ENCODE measurements at places on chromosomes 2 and 18. TPM values are rescaled to one million over a fixed set of nuclear protein-coding genes. Genes with fewer than 3 reads are reported as not detected.
A peak's percentile ranks its signal among the peaks of the same experiment; 100 is the strongest.

- no peaks in the 10 kb centered on the region for H3K36me3 ChIP-seq
- H3K27me3 ChIP-seq: no peaks in the 10 kb centered on the region
- no peak overlapping the region for H3K4me3 ChIP-seq
- no peaks in the 10 kb centered on the region for H3K4me1 ChIP-seq
- no peak overlapping the region for H3K27ac ChIP-seq
- DNase-seq: no peak
Measured at GRCh38 chr2:11667866-11668637, 1.9 kb downstream of the NTSR2 start.

PPP1R1C gene
- total RNA-seq: 7.7 TPM

C2orf92 gene
- total RNA-seq: 3.7 TPM

DNA sequence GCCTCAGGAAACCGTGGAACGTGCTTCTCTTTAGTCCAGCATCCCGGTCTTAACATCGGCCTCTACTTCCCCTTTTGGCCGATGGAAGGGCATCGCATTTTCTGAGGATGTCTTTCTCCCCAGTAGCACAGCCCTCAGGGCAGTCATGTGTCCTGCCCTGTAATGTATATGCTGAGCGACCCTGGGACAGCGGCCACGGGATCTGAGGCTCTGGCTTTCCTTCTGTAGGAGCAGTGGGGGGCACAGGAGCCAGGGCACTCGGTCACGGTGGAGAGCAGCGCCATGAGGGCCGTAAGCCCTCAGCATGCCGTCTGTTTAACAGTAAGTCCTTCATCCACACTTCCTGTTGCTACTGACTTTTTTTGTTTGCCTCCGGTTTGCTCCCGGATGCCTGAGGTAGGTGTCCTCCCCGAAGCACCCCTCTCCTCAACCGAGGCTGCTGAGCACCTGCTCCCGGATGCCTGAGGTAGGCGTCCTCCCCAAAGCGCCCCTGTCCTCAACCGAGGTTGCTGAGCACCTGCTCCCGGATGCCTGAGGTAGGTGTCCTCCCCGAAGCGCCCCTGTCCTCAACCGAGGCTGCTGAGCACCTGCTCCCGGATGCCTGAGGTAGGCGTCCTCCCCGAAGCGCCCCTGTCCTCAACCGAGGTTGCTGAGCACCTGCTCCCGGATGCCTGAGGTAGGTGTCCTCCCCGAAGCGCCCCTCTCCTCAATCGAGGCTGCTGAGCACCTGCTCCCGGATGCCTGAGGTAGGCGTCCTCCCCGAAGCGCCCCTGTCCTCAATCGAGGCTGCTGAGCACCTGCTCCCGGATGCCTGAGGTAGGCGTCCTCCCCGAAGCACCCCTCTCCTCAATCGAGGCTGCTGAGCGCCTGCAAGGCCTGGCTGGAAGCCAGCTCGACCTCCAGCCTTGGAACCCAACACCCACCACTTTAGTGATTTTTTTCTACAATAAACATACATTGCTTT lies 169.3 kb downstream of the HDAC4 start:
- H3K27me3 ChIP-seq: no peaks in the 10 kb centered on the region
- no peaks in the 10 kb centered on the region for H3K36me3 ChIP-seq
- H3K4me3 ChIP-seq: no peak overlapping the region
- no peak for DNase-seq
- no peak overlapping the region for H3K27ac ChIP-seq

DNA sequence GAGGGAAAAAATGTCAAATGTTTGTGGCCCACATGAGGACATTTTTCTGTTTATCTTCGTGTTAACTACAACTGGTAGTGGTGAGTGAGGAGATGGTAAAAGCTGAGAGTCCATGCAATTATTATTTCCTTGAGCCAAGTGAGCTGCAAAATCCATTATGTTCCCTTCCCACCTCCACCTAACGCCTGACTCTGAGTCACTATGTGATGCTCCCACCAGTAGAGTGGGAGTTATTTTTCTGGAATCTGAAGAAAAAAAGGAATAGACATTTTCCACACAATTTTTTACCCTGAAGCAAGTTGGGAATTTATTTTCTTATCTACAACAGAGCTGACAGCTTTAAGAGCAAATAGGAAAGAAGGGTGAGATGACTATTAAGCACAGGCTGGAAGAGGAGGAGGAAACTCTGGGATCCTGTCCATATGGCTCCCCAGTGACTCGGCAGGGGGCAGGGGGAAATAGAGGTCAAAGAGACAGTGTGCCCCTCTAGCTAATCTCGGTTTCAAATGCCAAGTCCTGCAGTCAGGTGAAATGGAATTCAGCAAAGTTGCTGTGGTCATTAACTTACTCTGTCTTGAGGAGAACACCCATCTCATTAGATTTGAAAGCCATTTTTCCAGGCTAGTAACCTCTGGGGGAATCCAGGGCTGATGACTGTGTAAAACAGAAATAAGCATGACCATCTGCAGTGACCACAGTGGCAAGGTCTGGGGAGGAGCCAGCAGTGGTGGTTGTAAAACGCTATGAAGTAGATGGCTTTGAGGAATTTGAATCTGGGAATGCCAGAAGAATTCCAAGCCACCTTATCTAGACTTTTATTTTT lies 463.9 kb downstream of the STK39 start:
- H3K36me3 ChIP-seq: no peaks in the 10 kb centered on the region
- no peak overlapping the region for H3K27ac ChIP-seq
- no peak overlapping the region for H3K4me3 ChIP-seq
- no peak for DNase-seq

GRCh38 chr2:106868275-106868674 lies 17.7 kb downstream of the ST6GAL2 start:
- no peak overlapping the region for H3K27ac ChIP-seq
- no peaks in the 10 kb centered on the region for H3K27me3 ChIP-seq
- H3K4me1 ChIP-seq: no peaks in the 10 kb centered on the region
- H3K36me3 ChIP-seq: no peaks in the 10 kb centered on the region
- DNase-seq: no peak
- no peak overlapping the region for H3K4me3 ChIP-seq

DNA sequence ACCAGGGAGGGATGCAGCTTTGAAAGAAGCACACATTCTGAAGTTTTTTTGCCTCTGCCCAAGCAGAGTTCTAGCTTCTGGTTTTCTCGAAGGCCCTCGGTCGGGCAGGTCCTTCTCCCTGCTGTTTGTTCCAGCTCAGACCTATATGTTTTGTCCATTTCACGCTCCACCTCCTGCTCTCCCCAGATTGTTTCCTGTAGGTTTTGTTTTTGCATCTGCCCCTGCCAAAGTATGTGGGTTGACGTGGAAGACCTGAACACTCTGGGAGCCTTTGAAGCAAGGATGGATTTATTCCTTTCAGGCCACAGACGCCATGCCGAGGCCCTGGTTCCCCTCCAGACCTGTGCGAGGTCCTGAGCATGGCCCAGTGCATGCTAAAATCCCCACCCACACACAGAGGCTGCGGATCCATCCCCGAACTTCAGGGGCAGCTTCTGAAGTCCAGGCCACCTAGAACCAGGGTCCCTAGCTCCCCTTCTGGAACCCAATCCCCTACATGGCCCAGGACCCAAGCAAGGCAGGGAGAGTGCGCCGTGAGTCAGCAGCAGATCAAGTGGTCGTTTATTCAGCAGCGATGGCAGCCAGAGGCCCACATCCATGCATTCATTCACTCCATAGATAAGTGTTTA lies 205.4 kb downstream of the KLHL29 start:
- no peaks in the 10 kb centered on the region for H3K27me3 ChIP-seq
- H3K4me1 ChIP-seq: no peaks in the 10 kb centered on the region
- DNase-seq: no peak

- no peak for DNase-seq
- no peaks in the 10 kb centered on the region for H3K36me3 ChIP-seq
- no peak overlapping the region for H3K27ac ChIP-seq
- H3K27me3 ChIP-seq: no peaks in the 10 kb centered on the region
- no peak overlapping the region for H3K4me3 ChIP-seq
- H3K4me1 ChIP-seq: no peaks in the 10 kb centered on the region
Measured at GRCh38 chr2:112920923-112921532, 10.1 kb downstream of the IL37 start.

GRCh38 chr18:59265974-59266369 lies 7.3 kb downstream of the RAX start:
- H3K27me3 ChIP-seq: peaks cover 15% of the 10 kb centered on the region
- no peak overlapping the region for H3K4me3 ChIP-seq
- no peak for DNase-seq
- H3K36me3 ChIP-seq: no peaks in the 10 kb centered on the region
- H3K4me1 ChIP-seq: no peaks in the 10 kb centered on the region

SERPINB2 gene
- not detected for total RNA-seq

GRCh38 chr2:234015861-234016260 lies 34.6 kb upstream of the SPP2 start:
- H3K27ac ChIP-seq: no peak overlapping the region
- no peak overlapping the region for H3K4me3 ChIP-seq
- H3K36me3 ChIP-seq: no peaks in the 10 kb centered on the region
- no peaks in the 10 kb centered on the region for H3K27me3 ChIP-seq

- H3K27ac ChIP-seq: no peak overlapping the region
- no peaks in the 10 kb centered on the region for H3K27me3 ChIP-seq
- no peak overlapping the region for H3K4me3 ChIP-seq
- DNase-seq: no peak
Measured at GRCh38 chr18:63307551-63308200, 11.9 kb downstream of the BCL2 start.

GRCh38 chr2:23492921-23493320 lies 107.9 kb downstream of the KLHL29 start:
- H3K27me3 ChIP-seq: no peaks in the 10 kb centered on the region
- H3K4me1 ChIP-seq: no peaks in the 10 kb centered on the region
- no peaks in the 10 kb centered on the region for H3K36me3 ChIP-seq
- H3K27ac ChIP-seq: no peak overlapping the region
- peak; percentile 10 for DNase-seq

MYL12B gene
- total RNA-seq: 265 TPM

GRCh38 chr2:195368249-195369217 lies 288.5 kb upstream of the SLC39A10 start:
- H3K36me3 ChIP-seq: no peaks in the 10 kb centered on the region
- H3K4me1 ChIP-seq: no peaks in the 10 kb centered on the region
- no peaks in the 10 kb centered on the region for H3K27me3 ChIP-seq
- no peak overlapping the region for H3K27ac ChIP-seq

- no peaks in the 10 kb centered on the region for H3K27me3 ChIP-seq
- DNase-seq: no peak
- no peaks in the 10 kb centered on the region for H3K36me3 ChIP-seq
- H3K4me1 ChIP-seq: no peaks in the 10 kb centered on the region
Measured at GRCh38 chr2:146363731-146364130, 1481.1 kb upstream of the ACVR2A start.

GRCh38 chr2:239947729-239948045 lies 77.5 kb downstream of the NDUFA10 start:
- H3K27ac ChIP-seq: no peak overlapping the region
- H3K36me3 ChIP-seq: no peaks in the 10 kb centered on the region
- H3K4me3 ChIP-seq: no peak overlapping the region

- no peaks in the 10 kb centered on the region for H3K4me1 ChIP-seq
- no peak overlapping the region for H3K4me3 ChIP-seq
- H3K36me3 ChIP-seq: no peaks in the 10 kb centered on the region
Measured at GRCh38 chr2:46979571-46979979, 64.0 kb upstream of the MCFD2 start.

DNA sequence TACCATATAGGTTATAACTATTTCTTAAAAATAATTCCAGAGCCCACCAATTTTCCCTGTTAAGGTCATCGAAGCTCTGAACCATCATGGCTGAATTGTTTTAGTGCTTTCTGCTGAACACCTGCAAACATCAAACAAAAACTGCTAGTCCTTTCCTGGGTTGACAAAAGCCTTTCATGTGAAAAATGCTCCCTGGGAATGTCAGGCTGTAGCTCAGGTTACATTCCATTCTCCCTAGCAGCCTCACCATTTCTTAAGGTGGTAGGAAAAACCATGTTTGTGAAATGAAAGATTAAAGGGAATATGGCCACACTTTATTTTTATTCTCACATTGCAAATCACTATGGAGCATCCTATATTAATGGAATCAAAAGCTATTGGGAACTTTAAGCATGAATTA lies 5.7 kb downstream of the TCF4 start:
- no peaks in the 10 kb centered on the region for H3K4me1 ChIP-seq
- no peaks in the 10 kb centered on the region for H3K27me3 ChIP-seq
- no peak overlapping the region for H3K4me3 ChIP-seq
- no peaks in the 10 kb centered on the region for H3K36me3 ChIP-seq
- H3K27ac ChIP-seq: no peak overlapping the region

DNA sequence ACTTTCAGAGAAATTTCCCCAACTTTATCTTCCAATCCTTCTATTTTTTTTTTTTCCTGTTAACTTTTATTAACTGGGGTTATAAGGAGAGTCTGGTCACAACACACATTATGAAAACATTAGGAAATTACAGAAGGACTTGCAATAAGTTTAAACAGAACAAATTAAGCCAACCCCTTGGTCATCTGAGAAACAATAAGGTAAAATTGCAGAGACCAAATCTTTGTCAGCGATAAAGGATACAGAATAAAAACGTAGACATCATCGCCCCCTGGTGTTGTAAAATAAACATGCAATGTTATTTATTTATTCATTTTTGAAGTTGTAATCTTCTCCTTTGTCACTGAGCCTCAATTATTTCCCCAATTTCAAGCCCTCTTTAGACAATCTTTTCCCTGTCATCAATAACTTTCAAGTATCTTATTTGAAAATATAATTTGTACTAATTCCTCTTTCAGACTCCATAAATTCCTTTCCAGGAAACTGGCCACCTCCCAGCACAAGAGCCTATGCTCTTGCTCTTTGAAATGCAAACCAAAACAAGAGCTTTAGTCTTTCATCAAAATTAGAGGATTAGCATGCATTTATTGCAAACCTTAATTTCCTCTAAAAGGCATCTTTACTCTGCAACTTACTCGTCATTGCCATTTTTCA lies 19.5 kb downstream of the G6PC2 start:
- H3K4me3 ChIP-seq: no peak overlapping the region
- H3K27ac ChIP-seq: no peak overlapping the region
- no peak for DNase-seq
- H3K27me3 ChIP-seq: no peaks in the 10 kb centered on the region

IL36G gene
- total RNA-seq: not detected

DNA sequence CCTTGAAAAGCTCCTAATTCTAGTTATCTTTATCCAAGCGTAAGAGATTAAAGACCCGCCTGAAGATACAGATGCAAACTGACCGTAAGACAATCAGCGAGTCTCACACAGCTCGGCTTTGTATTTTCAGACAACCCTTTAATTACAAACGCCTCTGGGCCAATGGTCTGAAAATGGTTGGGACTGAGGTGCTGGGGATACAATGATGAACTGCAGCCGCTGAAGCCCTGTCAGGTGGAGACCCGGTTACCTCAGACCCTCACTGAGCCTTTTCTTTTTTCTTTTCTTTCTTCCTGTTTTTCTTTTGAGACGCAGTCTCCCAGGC lies 715 bp upstream of the CFAP36 start:
- peak overlapping the region; percentile 86 for H3K27ac ChIP-seq
- DNase-seq: no peak
- H3K4me3 ChIP-seq: peak overlapping the region; percentile 85
- no peaks in the 10 kb centered on the region for H3K4me1 ChIP-seq
- H3K36me3 ChIP-seq: no peaks in the 10 kb centered on the region

TTC39C gene
- 82.3 TPM for total RNA-seq
